ENCODE measurements at places on chromosomes 12 and 14. TPM values are rescaled to one million over a fixed set of nuclear protein-coding genes. Genes with fewer than 3 reads are reported as not detected.

DNA sequence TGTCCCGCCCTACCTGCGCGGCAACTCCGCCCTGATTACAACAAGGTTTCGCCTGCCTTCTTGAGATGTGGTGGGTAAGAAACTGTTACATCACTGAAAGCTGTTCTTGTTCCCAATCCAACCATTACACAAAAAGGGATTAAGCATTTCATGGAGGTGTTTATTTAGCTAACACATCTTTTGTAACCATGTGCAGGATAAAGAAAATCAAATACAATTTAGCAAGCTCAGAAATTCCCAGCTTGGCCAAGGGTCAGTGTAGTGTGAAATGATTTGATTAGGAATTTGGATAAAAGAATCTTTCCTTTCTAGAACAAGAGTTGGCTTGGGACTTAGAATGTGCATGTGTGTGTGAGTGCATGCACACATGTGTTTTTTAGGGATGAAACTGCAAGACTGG, 6.3 kb downstream of the FOXN4 start:
- DNase-seq: no peak
- no peaks in the 10 kb centered on the region for H3K36me3 ChIP-seq
- peaks cover 27% of the 10 kb centered on the region for H3K27me3 ChIP-seq
- H3K4me1 ChIP-seq: no peaks in the 10 kb centered on the region
- H3K27ac ChIP-seq: no peak overlapping the region

GRCh38 chr12:93664573-93665138, 12.5 kb upstream of the CRADD start:
- no peaks in the 10 kb centered on the region for H3K36me3 ChIP-seq
- H3K4me3 ChIP-seq: no peak overlapping the region
- H3K4me1 ChIP-seq: no peaks in the 10 kb centered on the region
- H3K27ac ChIP-seq: no peak overlapping the region

The SMCO3 gene
- total RNA-seq: not detected

The FLRT2 gene
- total RNA-seq: not detected

- H3K4me3 ChIP-seq: no peak overlapping the region
- no peak overlapping the region for H3K27ac ChIP-seq
- no peaks in the 10 kb centered on the region for H3K36me3 ChIP-seq
These were observed 329.0 kb downstream of the TMEM121 start for GRCh38 chr14:105855246-105855892.

The PLEK2 gene
- 1.4 TPM for total RNA-seq

GRCh38 chr14:96626121-96626768, 124.1 kb downstream of the PAPOLA start:
- H3K4me3 ChIP-seq: no peak overlapping the region
- no peaks in the 10 kb centered on the region for H3K4me1 ChIP-seq
- H3K27me3 ChIP-seq: peaks cover 14% of the 10 kb centered on the region
- DNase-seq: no peak
- no peaks in the 10 kb centered on the region for H3K36me3 ChIP-seq

The PRH2 gene
- not detected for total RNA-seq

The SLC35F4 gene
- not detected for total RNA-seq

DNA sequence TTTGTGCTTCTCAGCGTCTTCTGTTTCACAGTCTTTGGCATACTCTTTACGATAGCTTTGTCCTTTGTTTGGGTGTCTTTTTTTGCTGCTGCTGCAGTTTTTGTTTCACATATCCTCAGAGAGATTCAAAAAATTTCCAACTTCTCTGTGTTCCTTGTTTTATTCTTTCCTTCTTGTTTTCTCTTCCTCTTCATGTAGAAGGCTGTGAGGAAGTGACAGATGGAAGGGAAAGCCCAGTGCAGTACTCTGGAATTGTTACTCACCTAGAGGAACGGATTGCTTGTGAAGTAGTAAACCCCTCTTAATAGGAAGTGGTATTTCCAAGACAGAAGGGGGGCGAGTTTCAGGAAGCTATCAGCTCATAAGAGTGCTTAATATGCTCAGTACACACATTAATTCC, 1.7 kb downstream of the CREBL2 start:
- H3K27me3 ChIP-seq: no peaks in the 10 kb centered on the region
- peak overlapping the region; percentile 80 for H3K4me3 ChIP-seq
- peaks cover 57% of the 10 kb centered on the region for H3K4me1 ChIP-seq
- peaks cover 7% of the 10 kb centered on the region for H3K36me3 ChIP-seq
- H3K27ac ChIP-seq: no peak overlapping the region

DNA sequence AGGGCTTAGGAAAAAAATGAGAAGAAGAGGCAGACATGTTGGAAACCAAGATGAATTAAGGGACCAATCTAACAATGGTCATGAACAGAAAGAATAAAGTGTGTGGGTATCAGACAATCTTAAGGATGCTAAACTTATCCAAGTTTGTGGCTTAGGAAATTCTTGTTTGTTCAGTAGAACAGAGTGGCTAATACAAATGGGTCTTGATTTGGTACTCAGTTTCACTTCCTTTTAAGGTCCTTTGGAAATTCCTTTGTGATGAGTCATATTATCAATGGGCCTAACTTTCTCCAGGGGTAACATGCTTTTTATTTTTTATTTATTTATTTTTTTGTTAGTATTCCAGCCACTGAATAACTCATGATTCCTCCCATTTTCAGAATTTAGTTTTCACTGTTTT, 1154.7 kb upstream of the FLRT2 start:
- H3K4me1 ChIP-seq: no peaks in the 10 kb centered on the region
- H3K27me3 ChIP-seq: no peaks in the 10 kb centered on the region
- no peaks in the 10 kb centered on the region for H3K36me3 ChIP-seq
- no peak overlapping the region for H3K4me3 ChIP-seq

The TAS2R30 gene
- total RNA-seq: 5.6 TPM

The GALNT8 gene
- total RNA-seq: 0.56 TPM

GRCh38 chr14:54450535-54450934, 9.4 kb upstream of the CNIH1 start:
- peaks cover 3% of the 10 kb centered on the region for H3K27me3 ChIP-seq
- H3K36me3 ChIP-seq: no peaks in the 10 kb centered on the region
- H3K4me1 ChIP-seq: no peaks in the 10 kb centered on the region

The LMO3 gene
- total RNA-seq: not detected

GRCh38 chr14:105602799-105603793, 76.7 kb downstream of the TMEM121 start:
- H3K4me3 ChIP-seq: no peak overlapping the region
- peaks cover 3% of the 10 kb centered on the region for H3K27me3 ChIP-seq
- H3K4me1 ChIP-seq: no peaks in the 10 kb centered on the region
- no peak for DNase-seq

DNA sequence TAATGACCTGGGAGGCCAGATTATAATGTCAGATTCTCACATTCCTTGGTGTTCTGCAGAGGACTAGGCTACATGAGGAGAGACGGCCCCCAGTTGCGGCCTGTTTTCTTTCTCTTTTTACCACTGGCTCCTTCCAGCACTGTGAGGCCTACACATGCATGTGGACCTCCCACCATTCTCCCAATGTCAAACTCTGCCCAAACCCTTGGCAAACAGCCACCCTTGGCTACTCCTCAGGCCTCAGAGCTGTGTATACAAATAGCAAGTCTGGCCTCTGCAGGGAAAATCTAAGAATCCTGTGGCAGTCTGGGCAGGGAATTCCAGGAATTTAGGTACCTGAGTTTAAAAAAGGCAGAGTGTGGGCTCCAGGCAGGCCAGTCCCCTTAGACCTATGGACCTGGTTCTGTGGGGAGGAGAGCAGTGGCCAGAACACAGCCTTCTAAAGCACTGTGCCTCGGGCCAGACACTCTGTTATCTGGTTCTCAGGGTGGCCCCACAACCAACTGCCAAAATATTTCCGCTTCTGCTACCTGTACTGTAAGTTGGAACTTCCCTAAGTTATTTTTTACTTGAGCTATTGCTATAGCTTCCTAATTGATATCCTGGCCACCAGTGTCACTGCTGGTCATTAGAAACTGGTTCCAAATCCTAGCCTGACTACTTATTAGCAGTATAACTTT, 19.9 kb upstream of the NEDD1 start:
- H3K4me1 ChIP-seq: no peaks in the 10 kb centered on the region
- no peaks in the 10 kb centered on the region for H3K36me3 ChIP-seq
- H3K27ac ChIP-seq: no peak overlapping the region
- no peaks in the 10 kb centered on the region for H3K27me3 ChIP-seq

The IL22 gene
- not detected for total RNA-seq

DNA sequence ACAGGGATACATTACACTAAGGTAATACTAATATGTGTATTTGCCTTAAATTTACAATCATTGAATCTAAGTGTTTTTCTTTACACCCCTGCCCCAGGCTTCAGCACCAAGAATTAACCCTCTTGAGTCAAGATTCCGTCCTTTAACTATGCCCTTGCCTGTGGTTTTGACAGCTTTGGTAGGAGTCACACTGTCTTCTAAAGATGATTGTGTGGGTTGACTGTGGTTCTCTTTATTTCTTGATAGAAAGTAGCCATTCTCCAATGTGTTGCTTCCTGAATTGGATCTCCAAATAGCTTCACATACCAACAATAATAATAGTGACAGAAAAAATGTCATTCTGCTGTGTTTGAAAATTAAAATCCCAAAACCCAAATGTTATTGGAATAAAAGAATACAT, 3.6 kb downstream of the CLEC7A start:
- H3K4me3 ChIP-seq: no peak overlapping the region
- no peaks in the 10 kb centered on the region for H3K36me3 ChIP-seq
- no peak for DNase-seq
- H3K27me3 ChIP-seq: no peaks in the 10 kb centered on the region
- H3K27ac ChIP-seq: no peak overlapping the region

- H3K36me3 ChIP-seq: peaks cover 12% of the 10 kb centered on the region
- no peaks in the 10 kb centered on the region for H3K4me1 ChIP-seq
- H3K27ac ChIP-seq: no peak overlapping the region
These were observed 125.4 kb upstream of the ATF1 start for GRCh38 chr12:50638482-50638880.

The VRTN gene
- not detected for total RNA-seq

The ADGRD1 gene
- total RNA-seq: 0.22 TPM

All from CD4-positive, alpha-beta T cell (primary cell).